ENCODE measurements at places on chromosomes 1 and 21.

GRCh38 chr1:6603238-6603914, 707 bp upstream of the KLHL21 start:
- no peak for DNase-seq

GRCh38 chr21:42644223-42645208, 8.9 kb upstream of the PDE9A start:
- DNase-seq, result no peak

GRCh38 chr1:172952516-172952915, 98.2 kb downstream of the TNFSF18 start:
- no peak for DNase-seq

GRCh38 chr1:156923670-156924477, 3.4 kb downstream of the LRRC71 start:
- no peak for DNase-seq

- no peak for DNase-seq
Observed at GRCh38 chr1:177865807-177866206, 104.1 kb downstream of the SEC16B start.

DNA sequence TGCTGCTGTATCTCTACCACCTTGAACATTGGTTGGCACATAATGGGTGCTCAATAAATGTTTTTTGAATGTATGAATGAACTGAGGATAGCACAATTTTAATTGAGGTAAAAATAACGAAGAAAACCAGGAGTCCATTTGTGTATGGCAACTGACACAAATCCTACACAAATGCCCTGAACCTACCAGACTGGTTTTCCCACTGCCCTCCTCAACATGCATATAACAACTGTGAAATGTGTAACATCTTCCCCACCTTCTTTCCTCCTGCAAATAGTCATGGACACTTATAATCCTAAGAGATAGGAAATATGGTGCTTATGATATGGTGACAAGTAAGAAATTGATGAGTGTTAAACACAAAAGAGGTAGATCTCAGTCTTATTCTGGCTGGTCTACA, 9.9 kb upstream of the LMO4 start:
- DNase-seq, result no peak

- DNase-seq, result no peak
Observed at GRCh38 chr1:16376971-16377370, 9.9 kb downstream of the SZRD1 start.

- no peak for DNase-seq
Observed at GRCh38 chr1:212754193-212754592, 37.4 kb downstream of the NSL1 start.

DNA sequence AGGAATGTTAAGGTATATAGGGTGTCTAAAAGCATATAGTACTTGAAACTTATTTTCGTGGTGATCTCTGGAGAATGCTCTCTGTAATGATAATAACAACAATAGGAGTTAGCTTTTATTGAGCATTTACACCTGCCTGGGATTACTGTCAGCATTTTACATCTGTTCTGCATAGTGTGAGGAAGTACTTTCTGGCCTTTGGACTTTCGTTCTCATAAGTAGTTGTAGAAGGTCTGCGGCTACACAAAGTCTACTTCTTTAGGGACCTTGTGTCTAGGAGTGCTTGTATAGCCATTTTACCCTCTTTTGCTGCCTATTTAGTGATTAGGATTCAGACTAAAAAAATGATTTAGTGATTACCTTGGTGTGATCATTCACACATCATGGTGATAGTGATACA, 103.6 kb upstream of the GPR52 start:
- no peak for DNase-seq

DNA sequence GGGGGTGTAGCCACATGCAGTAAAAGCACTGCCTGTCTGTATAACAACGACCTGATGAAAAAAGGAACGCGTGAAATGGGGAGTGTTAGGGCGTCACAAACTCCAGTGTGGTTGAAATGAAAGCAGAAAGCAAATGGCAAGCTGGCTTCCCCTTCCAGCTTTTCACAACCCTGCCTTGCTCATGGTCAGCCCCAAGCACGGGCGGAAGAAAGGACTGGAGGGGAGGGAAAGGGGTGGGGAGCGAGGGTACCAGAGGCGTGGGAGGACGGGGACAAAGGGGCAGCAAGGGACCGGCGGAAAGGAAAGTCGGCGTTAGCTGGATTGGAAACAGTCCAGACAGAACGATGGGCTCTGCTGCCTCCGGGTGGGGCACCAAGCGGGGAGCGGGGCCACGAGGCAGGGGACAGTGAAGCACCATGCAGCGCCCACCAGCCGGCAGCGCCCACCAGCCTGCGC, 9.6 kb downstream of the VPS26C start:
- DNase-seq, result peak; percentile 63

DNA sequence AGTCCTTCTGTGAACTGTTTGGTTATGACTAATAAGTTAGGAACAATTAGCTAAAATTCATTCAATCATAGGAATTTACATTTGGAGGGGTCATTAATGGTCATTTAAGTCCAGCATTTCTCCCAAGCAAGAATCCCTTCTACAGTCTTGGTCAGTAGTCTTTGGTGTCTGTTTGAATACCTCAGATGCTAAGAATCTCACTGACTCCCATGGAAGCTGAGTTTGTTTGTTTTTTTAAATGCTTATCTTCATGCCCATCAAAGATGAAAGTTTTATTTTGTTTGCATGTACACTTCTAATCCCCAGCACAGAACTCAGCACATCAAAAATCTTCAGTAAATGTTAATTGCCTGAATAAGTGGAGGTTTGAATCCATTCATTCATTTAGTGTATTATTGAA, 41.3 kb upstream of the SLC44A3 start:
- DNase-seq, result no peak

DNA sequence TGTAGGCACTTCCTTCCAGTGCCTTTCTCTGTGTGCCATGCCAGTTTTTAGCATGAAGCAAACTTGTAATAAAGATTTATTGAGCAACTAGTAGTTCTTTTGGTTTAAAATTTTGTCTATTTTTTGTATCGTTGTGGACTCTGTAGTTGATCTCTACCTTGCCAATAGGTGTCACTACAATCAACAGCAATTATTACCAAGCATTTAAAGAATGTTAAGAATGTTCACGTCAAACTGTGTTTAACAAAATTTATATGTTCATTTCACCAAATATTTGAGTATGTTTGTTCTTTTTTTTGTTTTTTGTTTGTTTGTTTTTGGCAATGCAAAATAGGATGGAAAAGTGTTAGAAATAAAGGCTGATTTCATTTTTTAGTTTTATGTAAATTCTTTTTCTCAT, 208.1 kb downstream of the PATJ start:
- DNase-seq, result no peak

DNA sequence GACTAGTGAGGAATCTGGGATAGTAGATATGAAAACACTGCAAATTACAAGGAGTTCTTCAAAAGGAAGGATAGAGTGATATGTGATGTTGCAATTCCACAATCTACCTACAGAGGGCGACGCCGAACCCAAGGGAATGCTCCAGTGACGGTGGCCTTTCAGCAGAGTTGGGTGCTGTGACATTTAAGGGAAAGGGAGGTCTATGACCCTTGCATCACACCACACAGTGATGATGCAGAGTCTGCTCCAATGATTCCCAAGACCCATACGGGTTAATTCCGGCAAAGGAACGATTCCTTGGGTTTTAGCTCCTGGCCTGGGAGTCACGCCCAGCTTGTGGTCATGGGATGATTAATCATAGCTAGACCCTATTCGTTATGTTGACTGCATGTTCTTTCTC, 123.0 kb upstream of the IGSF21 start:
- DNase-seq, result no peak

- no peak for DNase-seq
Observed at GRCh38 chr1:220905650-220906560, 26.7 kb downstream of the HLX start.

DNA sequence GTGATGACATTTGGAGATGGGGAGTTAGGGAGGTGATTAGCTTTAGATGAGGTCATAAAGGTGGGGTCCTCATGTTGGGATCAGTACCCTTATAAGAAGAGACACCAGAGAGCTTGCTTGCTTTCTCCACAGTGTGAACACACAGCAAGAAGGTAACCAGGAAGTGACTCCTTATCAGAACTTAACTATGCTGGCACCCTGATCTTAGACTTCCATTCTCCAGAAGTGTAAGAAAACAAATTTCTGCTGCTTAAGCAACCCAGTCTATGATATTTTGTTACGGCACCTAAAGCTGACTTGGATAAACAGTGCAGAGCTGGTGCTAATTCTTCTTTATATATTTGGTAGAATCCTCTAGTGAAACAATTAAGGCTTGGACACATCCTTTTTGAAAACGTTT, 346.0 kb downstream of the AGBL4 start:
- DNase-seq, result no peak

- no peak for DNase-seq
Observed at GRCh38 chr21:16028142-16028541, 298.4 kb downstream of the USP25 start.

- no peak for DNase-seq
Observed at GRCh38 chr1:206001476-206001888, 1.7 kb downstream of the RAB7B start.

DNA sequence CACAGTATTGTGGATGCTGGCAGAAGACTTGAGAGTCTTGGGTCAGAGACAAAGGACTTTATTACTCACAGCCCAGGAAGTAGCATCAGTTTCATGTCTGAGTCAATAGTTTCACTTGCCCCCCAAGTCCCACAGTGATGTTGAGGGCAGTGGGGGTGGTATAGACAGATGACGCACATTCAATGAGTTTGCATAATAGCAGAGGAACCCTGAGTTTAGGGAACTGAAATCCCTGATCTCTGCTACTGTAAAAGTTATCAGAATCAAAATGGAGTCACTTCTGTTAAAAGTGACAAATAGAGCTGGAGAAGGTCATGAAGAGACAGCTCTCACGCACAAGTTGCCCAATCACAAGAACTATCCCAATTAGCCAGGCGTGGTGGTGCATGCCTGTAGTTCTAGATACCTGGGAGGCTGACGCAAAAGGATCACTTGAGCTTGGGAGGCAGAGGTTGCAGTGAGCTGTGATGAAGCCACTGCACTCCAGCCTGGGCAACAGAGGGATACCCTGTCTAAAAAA, 11.5 kb upstream of the HCRTR1 start:
- DNase-seq, result no peak

GRCh38 chr1:217150366-217150765, 427.1 kb upstream of the ESRRG start:
- DNase-seq, result no peak

- DNase-seq, result no peak
Observed at GRCh38 chr1:69321311-69321710, 246.4 kb upstream of the LRRC7 start.

DNA sequence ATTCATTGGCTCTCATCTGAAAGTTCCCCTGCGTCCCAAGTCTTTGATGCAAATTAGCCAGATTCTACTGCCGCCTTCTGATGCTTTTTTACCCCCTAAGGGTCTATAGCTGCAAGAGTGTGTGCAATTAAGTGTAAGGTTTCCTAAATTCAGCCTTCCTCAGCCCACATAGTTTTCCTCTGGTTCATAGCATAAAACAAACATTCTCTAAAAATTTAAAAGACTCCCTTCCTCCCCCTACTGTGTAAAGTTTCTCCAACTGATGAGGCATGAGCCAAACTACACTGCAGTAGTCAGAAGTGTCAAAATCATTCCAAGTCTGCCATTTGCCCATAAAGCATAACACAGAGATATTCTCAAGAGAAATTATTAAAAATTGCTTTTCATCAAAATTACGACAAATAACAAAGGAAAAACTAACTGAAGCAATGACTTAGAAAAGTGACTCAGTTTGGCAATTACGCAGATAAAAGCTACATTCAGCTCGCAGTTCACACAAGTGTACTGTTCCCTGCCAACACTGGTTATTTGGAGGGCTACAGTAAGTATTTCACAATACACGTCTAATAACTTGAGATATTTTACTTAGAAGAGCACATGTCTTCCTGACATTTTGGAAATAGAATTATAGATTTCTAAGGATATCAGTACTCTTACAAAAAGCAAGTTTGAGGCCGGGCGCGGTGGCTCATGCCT, 15.4 kb downstream of the KCNH1 start:
- DNase-seq, result no peak

DNA sequence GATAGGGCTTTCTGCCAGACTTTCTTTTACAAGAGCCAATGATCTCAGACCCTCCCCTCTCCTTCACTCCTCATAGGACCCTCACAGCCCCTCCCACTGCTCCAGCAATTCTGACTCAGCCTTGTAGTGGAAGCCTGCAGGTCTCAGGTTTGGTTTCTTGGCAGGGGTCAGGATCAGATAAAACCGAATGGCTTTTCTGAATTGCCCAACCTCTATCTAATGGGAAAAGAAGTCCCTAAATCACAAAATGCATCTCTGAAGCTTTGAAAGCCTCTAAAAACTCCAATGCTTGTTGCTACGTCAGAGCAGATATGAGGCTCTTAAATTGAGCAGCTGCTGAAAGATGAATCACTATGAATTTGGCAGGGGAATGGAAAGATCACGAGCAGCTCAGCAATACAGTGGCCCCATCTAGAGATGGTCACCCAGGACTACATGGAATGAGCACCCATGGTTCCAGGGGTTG, 74.5 kb downstream of the NID1 start:
- DNase-seq, result no peak

DNA sequence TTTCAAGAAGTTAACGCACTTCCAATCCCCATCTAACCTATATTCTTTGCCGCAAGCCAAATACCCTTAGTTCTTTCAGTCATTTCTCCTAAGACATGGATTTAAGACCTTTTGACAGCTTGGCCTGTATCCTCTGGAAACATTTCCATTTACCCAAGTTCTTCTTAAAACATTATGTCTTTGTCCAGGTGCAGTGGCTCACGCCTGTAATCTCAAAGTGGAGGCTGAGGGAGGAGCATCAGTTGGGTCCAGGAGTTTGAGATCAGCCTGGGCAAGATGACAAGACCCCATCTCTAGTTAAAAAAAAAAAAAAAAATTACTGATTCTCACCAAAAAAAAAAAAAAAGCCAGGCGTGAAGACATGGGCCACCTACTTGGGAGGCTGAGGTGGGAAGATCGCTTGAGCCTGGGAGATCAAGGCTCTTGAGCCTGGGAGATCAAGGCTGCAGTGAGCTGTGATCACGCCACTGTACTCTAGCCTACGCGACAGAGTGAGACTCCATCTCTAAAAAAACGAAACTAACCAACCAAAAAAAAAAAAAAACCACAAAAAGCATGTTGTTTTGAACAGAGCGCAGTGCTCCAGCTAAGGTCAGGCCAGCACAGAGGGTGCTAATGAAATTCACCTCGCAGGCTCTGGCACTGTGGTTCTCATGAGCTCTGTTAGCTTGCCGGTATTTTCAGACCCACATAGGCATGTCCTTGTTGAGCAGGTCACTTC, 36.0 kb downstream of the NUAK2 start:
- no peak for DNase-seq

DNA sequence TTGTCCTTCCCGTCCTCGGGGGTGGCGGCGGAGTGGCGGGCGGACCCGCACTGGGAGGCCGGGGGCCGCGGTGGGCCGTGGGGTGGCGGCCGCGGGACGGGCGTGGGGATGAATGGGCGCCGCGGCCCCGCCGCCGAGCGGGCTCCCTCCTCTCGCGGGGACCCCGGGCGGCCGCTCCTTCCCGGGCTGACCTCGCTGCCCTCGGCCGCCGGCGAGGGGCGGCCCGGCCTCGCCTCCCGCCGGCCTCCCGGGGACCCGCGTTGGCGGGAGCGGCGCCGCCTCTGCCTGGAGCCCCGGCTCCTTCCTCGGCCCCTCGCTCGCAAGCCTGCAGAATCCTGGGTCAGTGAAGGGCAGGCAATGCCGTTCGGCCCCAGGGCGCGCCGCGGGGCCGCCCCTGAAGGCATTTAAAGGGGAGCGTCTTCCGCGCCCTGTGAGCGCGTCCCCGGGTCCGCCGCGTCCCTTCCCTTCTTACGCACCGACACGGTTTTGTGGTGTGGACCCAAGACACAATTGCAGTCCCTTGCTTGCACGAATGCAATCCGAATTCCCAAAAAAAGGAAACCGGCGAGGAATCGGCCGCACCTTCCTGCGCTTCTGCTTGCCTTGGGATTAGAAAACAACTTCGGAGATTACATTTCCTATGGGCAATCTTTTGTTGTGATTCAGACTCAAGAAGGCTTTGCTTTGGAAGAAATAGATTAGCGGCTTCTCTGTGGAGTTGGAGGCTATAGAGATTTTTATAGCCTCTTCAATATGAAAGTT, 776 bp downstream of the ITSN1 start:
- DNase-seq, result peak; percentile 35
